ENCODE measurements at places on chromosomes 2 and 18. TPM values are rescaled to one million over a fixed set of nuclear protein-coding genes. Genes with fewer than 3 reads are reported as not detected.

ONECUT2 gene
- not detected for total RNA-seq

REG3G gene
- total RNA-seq, result not detected

COL3A1 gene
- total RNA-seq, result not detected

UGT1A3 gene
- not detected for total RNA-seq

SP110 gene
- total RNA-seq, result 81.8 TPM

CFAP53 gene
- 0.54 TPM for total RNA-seq

Measured in activated naive CD8-positive, alpha-beta T cell treated with anti-CD3 and anti-CD28 coated beads for 36 hours (primary cell).